Mammary epithelial cell (primary cell): ENCODE measurements at places on chromosomes 2 and 18.
A peak's percentile ranks its signal among the peaks of the same experiment; 100 is the strongest.

DNA sequence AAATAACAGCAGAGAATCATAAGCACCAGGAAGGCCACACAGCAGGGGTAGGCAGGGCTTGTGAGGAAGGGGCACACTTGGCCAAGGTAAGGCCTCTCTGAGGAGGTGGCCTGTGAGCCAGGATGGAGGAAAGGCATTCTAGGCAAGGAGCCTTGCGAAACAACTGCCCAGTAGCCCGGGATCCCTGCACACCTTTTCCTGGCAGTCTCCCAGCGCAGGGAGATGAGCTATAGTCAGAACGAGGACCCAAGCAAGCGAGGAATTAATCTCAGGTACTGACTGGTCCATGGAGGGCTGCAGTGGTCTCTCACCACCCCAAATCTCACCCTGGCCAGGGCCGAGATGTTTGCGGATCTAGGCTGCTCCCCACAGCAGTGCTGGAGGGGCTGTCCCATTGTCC lies 64.9 kb upstream of the STPG4 start:
- no peak for DNase-seq

- no peak for DNase-seq
Measured at GRCh38 chr2:188519136-188519535, 227.5 kb downstream of the GULP1 start.

GRCh38 chr2:223865907-223866508 lies 28.6 kb upstream of the AP1S3 start:
- DNase-seq: peak; percentile 70

DNA sequence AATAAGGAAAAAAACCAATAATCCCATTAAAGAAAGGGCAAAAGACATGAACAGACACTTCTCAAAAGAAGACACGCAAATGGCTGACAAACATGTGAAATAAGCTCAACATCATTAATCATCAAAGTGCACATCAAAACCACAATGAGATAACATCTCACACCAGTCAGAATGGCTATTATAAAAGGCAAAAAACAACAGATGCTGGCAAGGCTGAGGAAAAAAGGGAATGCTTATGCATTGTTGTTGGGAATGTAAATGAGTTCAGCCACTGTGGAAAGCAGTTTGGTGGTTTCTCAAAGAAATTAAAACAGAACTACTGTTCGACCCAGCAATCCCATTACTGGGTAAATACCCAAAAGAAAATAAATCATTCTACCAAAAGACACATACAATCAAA lies 285.6 kb downstream of the NR4A2 start:
- DNase-seq: peak; percentile 68
